Endodermal cell (in vitro differentiated cells): ENCODE measurements at places on chromosomes 5 and 9. TPM values are rescaled to one million over a fixed set of nuclear protein-coding genes. Genes with fewer than 3 reads are reported as not detected.
A peak's percentile ranks its signal among the peaks of the same experiment; 100 is the strongest.

- no peak for DNase-seq
Observed at GRCh38 chr5:135024956-135025729, 8.9 kb downstream of the PITX1 start.

DNA sequence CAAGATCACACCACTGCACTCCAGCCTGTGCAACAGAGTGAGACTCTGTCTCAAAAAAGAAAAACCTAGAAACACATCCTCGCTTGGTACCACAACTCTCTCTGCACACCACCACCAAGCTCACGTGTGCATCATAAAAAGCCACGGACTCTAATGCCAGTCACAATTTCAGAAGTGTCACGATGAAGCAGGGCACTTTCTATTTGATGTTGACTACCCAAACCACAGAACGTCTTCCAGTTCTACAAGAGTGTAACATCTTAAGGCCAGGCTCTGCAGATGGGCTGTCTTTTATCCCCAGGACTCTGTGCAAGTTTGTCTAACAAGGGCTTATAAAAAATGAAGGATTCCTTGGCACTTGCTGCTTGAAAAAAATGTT is 22.9 kb downstream of the GFPT2 start:
- DNase-seq = no peak

GRCh38 chr9:129037767-129038098 is 1.3 kb downstream of the MIGA2 start:
- DNase-seq = no peak

DNA sequence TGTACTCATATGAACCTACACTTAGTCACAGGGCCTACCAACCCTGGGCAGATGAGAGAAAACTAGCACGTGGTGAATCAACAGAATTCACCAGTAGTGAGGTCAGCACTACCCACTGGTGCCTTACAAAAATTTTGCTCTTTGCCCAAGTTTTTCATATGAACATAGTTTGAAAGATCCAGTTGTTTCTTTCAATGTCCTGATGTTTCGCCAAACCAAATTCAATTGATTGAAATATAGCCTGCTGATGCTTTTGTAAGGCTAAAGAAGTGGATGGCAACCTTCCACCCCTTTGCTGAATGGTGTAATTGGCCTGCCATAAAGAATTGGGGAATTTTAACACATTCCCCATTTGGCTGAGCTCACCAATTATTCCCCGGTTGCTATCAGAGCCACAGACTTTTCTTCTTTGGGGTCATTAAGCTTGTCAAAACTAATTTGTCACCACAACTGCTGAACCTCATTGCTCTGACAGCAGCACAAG is 339.2 kb downstream of the GLIS3 start:
- DNase-seq = no peak

- DNase-seq = no peak
Observed at GRCh38 chr5:125106881-125107280, 360.4 kb upstream of the ZNF608 start.

DNA sequence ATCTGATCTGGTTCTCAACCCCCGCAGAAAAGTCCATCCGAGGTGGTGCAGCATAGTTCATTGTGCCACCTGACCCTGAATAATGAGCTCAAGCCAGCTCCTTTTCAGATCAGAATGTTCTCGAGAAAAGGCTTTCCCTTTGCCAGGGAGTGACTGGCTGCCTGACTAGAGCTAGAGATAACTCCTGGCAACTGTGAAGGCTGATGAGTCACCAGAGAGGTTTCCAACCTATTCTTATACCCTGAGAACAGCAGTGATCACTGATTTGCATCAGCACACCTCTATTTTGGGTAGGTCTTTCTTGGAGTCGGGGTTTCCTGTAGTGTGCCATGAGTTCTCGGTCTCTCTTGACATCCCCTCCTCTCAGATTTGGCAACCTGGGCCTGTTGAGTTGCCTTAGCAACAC is 127.9 kb downstream of the PIK3R1 start:
- peak; percentile 50 for DNase-seq

- no peak for DNase-seq
Observed at GRCh38 chr9:135248721-135249120, 161.3 kb downstream of the OLFM1 start.

DNA sequence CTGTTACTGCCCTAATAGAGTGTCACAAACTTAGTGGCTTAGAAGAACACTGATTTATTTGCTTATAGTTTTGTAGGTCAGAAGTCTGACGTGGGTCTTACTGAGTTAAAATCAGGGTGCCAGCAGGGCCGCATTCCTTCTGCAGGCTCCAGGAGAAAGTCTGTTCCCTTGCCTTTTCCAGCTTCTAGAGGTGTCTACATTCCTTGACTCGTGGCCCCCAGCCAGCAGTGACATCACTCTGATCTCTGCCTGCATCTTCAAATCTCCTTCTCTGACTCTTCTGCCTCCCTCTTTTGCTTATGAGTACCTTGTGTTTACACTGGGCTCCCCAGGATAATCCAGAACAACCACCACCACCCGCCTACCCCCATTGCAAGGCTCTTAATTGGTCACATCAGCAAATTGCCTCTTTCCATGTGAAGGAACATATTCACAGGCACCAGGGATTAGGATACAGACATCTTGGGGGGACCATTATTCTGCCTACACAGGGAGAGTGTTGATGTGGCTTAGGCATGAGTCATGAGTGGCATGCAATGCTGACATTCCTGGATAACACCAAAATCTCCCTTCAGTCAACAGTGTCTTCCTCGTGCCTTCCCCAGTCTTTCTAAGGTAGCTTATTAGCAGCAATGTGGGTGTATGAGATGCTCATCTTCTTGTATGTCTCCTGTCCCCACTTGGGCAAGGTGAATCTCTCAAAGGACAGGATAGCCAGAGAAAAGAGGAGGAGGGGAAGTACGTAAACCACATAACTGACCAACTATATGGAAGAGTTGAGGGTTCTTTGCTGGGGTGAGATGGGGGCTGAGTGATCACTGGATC is 24.4 kb downstream of the CYFIP2 start:
- DNase-seq = no peak

- no peak for DNase-seq
Observed at GRCh38 chr5:27341342-27341741, 303.0 kb upstream of the CDH9 start.

DNA sequence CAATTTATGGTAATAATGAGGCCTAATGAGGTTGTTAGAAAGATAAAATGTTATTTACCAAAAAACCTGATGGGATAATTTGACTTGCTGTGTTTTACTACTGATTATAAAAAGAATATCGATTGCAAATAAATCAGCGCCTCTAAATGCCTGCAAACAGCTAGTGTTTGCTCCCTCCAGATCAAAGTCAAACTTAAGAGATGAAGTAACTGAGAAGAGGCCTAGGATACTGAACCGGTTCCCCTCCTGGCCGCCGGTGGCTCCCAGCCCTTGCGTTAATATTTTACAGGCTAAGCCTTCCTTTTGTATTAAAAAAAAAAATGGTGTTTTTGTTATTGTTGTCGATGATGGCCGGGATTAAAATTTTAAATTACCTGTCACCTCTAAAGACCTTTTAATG is 2.6 kb downstream of the IRX1 start:
- no peak for DNase-seq

DNA sequence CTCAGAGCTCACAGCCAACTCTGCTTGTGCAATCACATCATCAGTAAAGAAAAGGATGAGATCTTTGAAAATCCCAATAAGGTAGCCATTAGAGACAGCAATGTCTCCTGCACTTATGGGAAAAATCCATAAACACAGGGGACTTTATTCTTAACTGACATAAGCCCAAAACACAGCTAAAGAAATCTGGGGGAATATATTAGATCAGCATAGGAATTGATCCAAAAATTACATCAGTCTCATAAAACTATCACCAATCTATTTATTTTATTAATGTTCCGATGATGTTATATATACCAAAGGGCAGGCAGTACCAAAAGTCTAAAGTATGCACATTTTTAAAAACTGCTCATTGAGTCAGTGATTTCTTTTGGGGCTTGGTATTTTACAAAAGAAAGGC is 6.9 kb downstream of the MRPS27 start:
- no peak for DNase-seq

DNA sequence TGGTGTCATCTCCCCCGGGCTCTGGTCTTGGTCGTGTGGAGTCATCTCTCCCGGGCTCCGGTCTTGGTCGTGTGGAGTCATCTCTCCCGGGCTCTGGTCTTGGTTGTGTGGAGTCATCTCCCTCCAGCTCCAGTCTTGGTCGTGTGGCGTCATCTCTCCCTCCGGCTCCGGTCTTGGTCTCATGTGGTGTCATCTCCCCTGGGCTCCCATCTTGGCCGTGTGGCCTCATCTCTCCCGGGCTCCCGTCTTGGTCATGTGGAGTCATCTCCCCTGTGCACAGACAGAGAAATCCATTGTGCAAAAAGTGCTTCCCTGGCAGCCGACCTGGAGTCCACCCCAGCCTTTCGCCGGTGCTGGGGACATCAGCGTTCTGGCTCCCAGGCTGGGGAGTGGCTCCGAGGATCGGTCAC is 91.1 kb upstream of the CACNA1B start:
- no peak for DNase-seq

- DNase-seq = peak; percentile 46
Observed at GRCh38 chr9:106798016-106798799, 64.8 kb upstream of the ZNF462 start.

GRCh38 chr5:30956251-30956650 is 237.2 kb upstream of the CDH6 start:
- DNase-seq = no peak

DNA sequence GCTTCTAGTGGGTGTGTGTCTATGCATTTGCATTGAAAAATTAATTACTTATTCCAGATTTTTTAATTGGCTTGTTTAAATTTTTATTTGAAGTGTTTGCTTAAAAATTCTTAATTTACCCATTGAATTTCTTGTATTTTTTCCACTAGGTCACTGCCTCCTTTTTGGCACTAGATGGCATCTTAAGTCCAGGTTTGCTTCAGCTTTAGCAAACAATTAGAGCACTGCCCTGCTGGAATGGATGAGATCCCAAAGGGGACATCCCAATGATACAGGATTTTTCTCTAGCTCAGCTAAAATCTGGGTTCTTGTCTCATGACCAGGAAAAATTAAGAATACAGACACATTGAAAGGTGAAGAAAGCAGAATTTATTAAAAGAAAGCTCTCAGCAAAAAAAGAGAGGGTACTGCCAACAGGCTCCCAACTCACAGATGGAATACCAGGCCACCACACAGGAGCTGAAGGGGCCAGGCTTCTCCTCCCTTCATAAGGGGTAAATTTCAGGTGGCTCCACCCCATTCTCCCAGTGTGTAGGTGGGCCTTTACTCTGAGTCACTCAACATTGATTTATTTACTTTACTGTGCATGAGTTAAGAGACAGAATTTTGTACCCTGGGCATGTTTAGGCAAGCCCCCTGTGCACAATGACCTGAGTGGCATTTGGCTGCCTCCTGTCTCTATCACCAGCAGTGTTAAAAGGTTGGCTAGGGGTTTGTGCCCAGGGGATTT is 532.4 kb downstream of the ANXA1 start:
- DNase-seq = no peak

DNA sequence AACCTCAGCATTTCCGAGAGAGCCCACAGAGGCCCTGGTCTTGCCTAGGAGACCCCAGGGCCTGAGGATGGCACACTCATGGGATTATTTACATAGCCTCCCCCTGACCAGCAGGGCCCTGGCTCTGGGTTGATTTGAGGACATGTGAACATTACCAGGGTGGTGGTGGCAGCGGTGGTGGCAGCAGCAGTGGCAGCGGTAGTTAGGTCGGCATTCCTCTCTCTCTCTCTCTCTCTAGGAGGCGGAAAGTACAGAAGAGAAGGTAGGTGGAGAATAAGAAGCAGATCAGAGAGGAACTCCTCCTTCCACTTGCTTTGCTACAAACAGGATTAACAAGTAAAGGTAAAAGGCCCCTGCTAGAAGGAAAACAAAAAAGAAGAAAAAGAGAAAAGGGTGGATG is 39.3 kb downstream of the B4GALT1 start:
- DNase-seq = no peak

DNA sequence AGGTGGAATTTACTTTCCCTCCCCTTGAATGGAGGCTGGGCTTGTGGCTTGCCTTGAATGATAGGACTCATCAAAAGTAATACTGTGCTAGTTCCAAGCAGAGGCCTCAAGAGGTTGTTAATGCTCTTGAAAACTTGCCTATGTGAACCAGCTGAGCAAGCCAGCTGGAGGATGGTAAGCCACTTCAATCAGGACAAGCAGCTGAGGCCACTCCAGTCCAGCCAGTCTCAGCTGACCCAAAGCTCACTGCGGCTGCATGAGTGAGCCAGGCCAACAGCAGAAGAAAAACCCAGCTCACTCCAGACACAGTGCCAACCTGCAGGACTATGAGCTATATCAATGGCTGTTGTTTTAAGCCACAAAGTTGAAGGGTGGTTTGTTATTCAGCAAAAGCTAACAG is 182.8 kb downstream of the MCTP1 start:
- DNase-seq = no peak

GRCh38 chr9:75921391-75922127 is 31.1 kb downstream of the PCSK5 start:
- no peak for DNase-seq

- DNase-seq = no peak
Observed at GRCh38 chr5:177334781-177335700, 16.4 kb downstream of the LMAN2 start.

DNA sequence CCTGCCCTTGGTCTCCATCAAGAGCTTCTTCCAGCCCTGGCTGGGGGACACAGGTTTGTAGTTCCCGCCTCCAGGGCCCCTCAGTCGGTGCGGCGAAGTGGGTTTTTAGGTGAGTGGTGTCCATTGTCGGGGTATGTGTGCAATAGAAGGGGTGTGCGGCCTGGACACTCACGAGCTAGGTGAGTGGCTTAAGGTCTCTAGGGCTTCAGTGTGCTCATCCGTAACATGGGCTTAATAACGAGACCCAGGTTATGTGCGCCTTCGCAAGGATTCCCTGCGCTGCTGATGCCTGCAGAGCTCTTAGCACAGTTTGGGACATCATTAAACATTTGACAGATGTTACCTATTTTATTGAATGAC is 656 bp downstream of the CEP78 start:
- DNase-seq = no peak

GRCh38 chr9:32782476-32783167 is 718 bp upstream of the TMEM215 start:
- peak; percentile 78 for DNase-seq

Gene GOLPH3
- 78.3 to 89.6 TPM (median 89.4 TPM) in 3 replicates for total RNA-seq

Gene ATP10B
- 0.15 and 0.29 TPM in 2 replicates for total RNA-seq

Gene TNFSF15
- 0.05 TPM in 1 of 2 replicates, not detected in the other for total RNA-seq

Gene EDIL3
- 2.0 to 4.8 TPM (median 2.2 TPM) in 3 replicates for total RNA-seq

Gene CXCL14
- 0.20 to 0.31 TPM in 2 of 3 replicates, not detected in the other for total RNA-seq

Gene FAF2
- 46.0 and 53.0 TPM in 2 replicates for total RNA-seq

Gene LPAR1
- total RNA-seq = 5.9 TPM in 2 replicates

Gene SOHLH1
- total RNA-seq = not detected in 3 replicates

Gene AHRR
- total RNA-seq = 1.3 and 2.0 TPM in 2 replicates

Gene CTXN3
- not detected in 2 replicates for total RNA-seq

Gene SLC9A3
- 0.95 and 1.5 TPM in 2 replicates for total RNA-seq

Gene MARVELD2
- 30.5 and 31.8 TPM in 2 replicates for total RNA-seq
